ENCODE measurements at places on chromosomes 3 and 15.

DNA sequence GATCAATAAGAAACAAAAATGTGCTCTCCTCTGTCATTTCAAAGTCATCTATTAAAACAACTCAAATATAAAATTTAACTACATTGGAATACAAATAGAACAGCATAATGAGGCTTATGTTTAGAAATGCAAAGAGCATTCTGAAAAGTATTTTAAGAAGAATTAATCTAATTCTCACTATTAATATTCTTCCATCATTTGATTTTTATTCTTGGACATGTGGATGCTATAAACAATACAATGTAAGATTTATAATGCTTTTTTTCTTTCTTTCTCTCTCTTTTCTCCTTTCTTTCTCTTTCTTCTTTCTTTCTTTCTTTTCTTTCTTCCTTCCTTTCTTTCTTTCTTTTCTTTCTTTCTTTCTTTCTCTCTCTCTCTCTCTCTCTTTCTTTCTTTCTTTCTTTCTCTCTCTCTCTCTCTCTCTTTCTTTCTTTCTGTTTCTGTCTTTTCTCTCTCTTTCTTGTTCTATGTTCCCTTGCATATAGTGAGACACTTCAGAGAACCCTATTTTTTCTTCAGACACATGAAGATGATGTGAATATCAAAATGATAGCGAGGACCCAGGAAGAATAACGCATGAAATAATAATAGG, 32.6 kb upstream of the MEIS2 start:
- no peak for DNase-seq

GRCh38 chr15:65421360-65422215, 1.2 kb downstream of the IGDCC4 start:
- DNase-seq, result no peak

GRCh38 chr3:14440168-14440518, 37.7 kb downstream of the SLC6A6 start:
- no peak for DNase-seq

GRCh38 chr15:99925661-99926461, 192.6 kb upstream of the LYSMD4 start:
- peak; percentile 16 for DNase-seq

All from Caki2 (cell line).